GM13977 (cell line): ENCODE measurements at places on chromosomes 7 and 10.

DNA sequence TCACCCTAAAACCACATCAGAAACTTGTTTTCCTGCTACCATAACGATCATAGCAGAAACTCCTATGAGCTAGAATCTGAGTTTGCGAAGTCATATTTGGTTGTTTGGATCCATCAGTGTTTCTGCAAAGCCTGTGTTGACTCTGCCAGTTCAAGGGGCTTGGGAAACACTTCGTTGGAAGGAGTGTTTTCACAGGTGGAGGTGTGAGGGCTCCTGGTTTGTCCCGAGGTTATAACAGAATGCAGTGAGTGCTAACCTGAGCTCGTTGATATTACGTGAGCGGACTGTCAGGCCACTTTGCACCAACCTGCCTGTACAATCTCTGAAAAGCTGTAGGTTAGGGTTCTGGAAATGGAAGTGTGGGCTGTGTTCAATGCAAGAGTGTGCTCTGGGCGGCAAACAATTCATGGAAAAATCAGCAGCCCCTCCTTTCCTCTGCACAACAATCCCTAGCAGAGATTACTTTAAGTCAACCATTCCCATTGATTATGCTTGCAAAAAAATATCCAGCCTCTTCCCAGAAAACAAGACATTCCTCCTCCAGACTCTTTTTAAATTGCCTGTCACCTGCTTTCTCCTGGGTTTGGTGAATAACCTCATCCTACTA lies 622.0 kb downstream of the TYW1 start:
- DNase-seq = no peak

- no peak for DNase-seq
These were observed 145.6 kb downstream of the DOCK4 start for GRCh38 chr7:112060625-112061024.

- DNase-seq = no peak
These were observed 208.2 kb upstream of the PRPS1L1 start for GRCh38 chr7:18235819-18236218.

- no peak for DNase-seq
These were observed 24.8 kb upstream of the OCM2 start for GRCh38 chr7:98014830-98015229.

- no peak for DNase-seq
These were observed 52.8 kb upstream of the AOAH start for GRCh38 chr7:36777062-36777461.

DNA sequence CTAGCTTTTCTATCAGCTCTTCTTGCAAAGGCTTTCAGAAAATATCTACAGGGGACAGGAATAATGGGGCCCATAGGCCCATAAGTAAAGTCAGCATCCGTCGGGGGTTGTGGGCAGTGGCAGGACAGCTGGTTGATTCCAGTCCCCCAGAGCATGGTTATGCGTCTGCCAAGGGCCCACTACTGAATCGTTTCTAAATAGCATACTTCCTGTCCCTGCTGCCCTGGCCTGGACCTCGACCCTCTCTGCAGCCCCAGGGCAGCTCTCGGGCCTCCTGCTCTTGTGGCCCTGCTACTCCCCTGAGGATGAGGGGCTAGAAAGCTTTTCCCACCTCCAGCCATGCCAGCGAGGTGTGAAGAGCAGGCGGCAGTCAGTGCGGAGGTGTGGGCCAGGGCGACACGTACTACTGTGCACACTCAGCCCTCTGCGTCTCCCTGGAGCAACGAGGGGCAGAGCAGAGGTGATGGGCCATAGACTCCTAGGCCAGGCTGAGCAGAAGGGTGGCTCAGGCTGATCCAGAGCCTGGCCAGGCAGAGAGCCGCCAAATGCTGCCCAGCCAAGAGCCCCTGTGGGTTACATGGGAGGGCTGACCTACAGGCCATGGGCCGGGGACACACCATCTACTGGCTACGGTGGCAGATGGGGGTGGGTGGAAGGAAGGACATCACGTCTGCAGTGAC lies 4.7 kb upstream of the OPN4 start:
- no peak for DNase-seq

GRCh38 chr7:19353180-19353579 lies 208.0 kb upstream of the FERD3L start:
- DNase-seq = no peak

DNA sequence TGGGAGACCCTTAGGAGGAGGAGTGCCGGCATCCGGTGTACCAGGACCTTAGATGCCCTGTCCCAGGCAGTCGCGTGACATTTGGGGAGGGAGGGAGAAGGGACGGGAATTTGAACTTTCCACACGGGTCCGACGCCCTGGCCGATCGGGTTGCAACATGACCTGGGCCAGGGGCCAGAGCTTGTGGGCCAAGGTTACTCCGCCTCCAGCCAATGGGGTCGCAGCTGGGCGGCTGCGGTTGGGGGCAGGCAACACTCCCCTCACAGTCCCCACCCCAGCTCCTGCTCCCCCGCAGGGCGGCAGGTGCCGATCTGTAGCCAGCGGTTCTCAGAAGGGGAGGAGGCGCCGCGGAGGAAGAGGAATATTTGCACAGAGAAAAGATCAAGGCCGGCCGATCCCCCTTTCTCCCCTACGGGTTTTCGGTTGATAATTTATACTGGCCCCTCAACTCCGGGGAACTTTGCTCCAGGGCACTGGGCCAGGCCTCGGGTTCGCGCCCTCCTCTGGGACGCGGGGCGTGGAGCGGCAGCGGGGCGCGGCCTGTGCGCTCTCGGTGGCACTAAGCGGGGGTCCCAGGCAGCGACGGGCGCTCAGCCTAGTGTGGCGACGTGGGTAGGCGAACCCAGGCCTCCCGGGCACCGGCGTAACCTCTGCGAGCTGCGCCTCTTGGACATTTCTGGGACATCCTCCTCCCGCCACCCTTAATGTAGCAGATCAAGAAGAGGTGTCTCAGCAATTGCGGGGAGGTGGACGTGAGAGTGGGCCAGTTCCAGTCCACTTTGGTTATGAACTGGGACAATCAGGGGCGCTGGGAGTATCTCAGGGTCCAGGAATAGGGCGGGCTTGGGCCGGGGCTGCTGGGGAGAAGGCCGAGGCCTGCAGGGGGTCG lies 1.2 kb downstream of the MLXIPL start:
- no peak for DNase-seq

DNA sequence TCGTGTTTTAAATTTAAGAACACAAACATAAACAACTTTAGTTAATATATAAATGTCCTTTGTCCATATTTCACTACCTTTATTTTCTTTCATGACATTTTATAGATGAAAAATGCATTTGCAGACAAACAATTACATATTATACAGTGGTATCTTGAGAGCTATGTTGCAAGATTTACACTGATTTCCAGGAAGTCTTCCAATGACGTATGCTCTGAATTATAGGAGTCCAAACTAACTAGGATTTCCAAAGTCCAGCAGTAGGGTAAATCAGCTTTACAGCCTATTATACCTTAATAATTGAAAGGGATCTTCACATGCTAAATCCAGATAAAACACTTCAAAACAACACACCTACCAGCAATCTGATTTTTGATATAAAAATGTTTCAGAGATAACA lies 69.4 kb downstream of the HYCC1 start:
- no peak for DNase-seq

GRCh38 chr7:24158975-24159374 lies 125.0 kb upstream of the NPY start:
- DNase-seq = no peak

- no peak for DNase-seq
These were observed 70.8 kb downstream of the NKX6-2 start for GRCh38 chr10:132714986-132715775.

GRCh38 chr7:80720146-80720545 lies 81.7 kb downstream of the CD36 start:
- no peak for DNase-seq

- no peak for DNase-seq
These were observed 114.0 kb downstream of the PRKCQ start for GRCh38 chr10:6465854-6466601.

DNA sequence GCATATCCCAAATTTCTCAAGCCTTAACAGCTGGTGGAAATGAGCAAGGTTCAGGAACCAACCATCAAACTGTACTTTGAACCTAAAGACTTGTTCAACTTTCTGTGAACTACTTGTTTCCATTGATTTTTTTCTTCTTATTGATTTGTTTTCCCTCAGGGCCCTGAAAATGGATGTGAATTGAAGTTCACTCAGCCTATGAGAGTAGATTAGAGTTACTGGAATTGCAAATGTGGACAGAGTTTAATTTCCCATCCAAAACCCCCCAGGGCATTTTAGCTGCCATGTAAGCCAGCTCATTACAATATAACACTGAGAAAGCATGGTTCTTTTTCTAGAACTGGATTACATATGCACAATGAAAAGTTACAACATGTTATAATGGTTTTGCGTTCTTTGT lies 1105.7 kb downstream of the REEP3 start:
- no peak for DNase-seq

DNA sequence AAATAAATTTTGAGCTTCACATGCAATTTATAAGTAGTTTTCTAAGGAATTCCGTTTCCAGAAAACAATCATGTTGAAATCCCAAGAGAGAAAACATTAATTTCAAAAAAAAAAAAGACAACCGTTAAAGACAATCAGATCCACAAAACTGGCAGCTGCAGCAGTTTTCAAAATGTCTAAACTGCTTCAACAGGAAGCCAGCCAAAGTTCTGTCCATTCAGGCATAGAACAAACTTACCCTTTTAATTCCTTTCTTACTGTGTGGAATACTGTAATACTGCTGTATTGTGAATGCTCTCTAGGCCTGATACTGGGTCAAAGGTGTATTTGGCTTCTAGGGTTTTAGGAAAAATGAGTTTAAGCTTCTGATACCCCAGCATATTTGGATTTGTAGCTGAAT lies 31.6 kb downstream of the HOXA1 start:
- no peak for DNase-seq

GRCh38 chr10:114711176-114711868 lies 53.2 kb upstream of the ABLIM1 start:
- no peak for DNase-seq

- peak; percentile 2 for DNase-seq
These were observed 34.5 kb upstream of the MEOX2 start for GRCh38 chr7:15720849-15721471.

- DNase-seq = no peak
These were observed 27.7 kb downstream of the PRKAG2 start for GRCh38 chr7:151849008-151849878.

DNA sequence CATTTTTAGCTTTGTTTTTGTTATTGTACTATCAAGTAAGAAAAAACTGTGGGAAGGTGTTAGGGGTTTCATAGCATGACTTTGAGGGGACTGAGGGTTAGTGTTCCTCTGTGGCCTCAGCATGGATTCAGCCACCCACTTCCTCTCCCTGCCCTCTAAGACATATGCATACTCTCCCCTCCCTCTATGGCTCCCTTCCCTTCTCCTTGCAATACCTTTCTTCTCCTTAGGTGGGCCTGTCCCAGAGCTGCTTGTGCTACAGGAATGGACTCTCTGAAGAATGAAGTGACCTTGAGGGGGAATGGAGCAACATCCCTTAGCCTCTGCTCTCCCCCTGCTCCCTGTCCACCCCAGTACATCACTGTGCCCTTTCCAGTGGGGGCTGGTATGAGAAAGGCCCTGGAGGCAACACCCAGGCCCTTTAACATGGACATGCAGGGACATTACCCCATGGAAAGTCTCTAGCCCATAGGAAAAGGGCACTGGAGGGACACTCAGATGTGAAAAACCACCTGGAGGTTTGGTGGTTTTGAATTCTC lies 22.4 kb downstream of the CDH23 start:
- no peak for DNase-seq

GRCh38 chr7:151511946-151512345 lies 7.7 kb downstream of the RHEB start:
- no peak for DNase-seq

DNA sequence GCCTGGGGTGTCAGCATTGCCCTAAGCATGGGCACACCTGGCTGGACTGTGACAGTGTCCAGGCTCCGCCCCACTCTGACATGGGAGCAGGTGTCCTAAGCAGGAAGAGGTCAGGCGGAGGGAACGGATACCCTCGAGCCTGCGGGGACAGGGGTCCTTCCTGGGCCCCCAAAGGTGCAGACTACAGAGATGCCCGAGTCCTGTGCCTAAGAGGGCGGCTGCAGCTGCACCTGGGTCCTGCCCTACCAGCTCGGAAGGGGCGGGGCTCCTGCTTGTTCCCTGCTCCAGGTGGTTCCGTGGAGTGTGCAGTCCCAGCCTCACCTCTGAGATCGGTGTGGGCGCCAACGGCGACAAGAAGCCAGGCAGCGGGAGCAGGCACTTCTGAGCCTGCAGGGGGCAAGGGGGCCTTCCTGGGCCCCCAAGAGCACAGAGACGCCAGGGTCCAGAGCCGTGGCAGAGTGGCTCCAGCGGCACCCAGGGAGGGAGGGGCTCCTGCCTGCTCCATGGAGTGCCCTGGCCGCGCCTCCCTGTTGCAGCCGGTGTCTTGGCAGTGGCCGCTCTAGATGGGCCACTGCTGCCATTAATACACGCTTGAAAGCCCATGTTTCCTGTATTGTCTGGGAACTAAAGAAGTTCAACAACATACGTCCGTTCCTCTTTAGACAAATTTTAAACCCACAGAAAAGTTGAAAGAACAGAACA lies 64.5 kb upstream of the CACNA2D1 start:
- DNase-seq = no peak

DNA sequence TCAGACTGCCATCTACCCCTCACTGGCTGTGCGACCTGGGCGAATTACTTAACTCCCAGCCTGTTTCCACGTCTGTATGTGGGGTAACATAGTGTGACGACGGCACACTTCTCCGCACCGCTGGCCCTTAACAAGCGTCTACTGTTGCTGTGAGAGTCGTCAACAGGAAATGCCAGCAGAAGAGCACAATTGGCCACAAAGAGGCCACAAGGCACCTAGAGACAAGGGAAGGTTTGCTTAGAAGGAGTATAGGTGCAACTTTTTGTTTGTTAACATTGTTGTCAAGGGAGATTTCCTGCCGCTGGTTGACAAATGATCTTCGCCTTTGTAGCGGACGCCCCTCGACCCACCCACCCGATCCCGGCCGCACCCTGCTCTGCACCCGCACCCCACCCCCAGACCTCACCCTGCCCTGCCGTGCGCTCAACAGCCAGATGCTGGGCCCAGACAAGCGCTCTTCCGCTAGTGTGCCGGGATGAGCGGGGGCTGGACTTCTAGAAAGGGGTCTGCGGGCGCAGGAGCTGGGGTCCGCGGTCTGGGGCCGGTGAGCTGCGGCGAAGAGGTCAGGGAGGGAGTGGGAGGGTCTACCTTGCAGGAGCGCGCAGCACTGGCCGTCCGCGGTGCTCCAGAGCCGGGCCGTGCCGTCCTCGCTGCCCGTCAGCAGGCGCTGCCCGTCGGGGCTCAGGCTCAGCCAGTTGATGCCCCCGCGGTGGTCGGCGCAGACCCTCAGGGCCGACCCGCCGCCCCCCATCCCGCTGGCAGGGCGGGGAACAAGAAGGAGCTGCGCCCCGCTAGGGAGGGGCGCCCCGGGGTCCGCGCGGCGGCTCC lies 785 bp downstream of the WDR86 start:
- no peak for DNase-seq

DNA sequence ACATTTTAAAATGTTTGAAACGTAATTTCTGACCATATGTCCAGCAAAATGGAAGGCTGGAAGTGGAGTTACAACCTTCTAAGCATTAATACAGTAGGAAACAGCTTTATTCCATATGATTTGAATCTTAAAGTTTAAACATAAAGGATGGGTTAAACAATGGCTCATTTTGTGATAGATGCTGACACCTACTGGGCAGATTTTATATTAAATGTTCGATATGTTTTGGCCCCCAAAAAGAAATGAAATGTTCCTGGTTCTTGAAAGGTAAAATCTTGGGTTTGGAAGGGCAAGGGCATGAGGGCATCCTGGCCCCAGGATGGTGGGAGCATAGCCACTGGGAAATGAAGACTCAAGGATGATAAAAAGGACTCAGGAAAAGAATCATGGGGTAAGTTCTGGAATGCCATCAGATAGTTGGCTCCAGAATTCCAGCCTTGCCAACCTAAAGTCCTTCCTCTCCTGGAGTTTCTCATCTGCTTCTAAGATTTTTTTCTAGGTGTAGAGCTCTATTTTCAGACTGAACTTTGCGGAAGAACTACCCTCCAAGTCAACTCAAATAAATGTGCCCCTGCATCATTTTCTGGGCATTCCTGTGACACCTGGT lies 34.6 kb upstream of the SLC35G1 start:
- no peak for DNase-seq
